NCI-H187 (cell line): ENCODE measurements at places on chromosomes 12 and 14.

DNA sequence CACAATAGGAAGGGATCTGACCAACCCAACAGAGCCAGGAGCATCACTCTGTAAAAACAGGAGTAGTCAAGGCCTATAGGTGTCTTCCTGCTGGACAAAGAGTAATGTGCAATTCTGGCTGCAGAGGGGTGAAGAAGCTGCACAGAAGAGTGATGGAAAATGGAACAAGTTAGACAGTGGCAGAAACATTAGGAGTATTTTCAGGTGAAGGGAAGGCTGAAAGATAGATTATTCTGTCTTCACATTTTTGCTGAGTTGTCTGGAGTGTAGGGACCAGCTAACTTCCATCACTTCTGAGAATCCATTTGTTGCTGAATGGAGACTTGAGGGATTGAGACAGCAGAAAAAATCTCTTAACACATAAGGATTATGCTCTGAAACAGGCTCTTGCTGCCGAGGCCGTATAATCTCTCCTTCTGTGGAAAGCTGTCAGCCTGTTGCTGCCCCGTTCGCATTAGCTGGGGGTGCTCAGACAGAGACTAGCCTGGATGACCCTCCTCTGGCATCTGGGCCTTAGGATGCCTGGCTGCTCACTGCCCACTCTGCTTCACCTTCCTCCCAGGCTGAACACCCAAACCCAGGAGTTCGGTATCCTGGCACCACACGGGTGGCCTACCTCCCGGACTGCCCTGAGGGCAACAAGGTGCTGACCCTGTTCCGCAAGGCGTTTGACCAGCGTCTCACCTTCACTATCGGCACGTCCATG is 3.1 kb upstream of the ARHGEF25 start:
- DNase-seq, result no peak

DNA sequence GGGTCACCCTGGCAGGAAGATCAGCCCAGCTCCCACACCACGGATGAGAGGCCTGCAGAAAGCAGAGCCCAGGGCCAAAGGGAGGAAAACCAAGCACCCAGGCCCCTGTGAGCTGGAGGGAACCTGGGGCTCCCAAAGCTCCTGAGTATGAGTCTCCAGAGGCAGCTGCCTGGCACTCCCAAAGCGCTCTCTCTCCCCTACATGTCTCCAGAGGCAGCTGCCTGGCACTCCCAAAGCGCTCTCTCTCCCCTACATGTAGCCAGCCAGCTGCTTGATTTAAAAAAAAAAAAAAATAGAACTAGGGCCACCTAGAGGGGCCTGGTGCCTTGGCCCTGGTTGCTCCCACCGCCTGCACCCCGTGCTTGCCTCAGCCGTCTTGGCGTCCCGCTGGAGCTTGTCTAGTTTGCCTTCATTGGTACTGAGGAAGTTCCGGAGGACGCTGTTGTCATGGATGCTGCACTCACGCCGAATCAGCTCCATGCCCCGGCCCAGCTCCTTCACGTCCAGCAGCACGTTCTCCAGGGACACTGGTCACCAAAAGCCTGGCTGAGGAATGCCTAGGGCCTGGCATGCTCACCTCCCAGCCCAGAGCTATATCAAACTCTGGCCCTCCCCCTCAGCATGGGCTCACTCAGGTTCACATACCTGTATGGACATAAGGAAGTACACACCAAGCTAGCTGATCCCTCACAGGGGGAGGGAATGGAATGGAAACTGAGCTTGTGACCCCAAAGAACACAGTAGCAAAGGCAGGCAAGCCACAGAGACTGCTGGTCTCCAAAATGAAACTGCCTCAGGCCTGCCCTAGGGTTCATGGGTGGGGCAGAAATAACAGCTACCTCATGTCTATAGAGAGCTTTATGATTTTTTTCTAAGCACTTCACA is 24.7 kb downstream of the PRPF40B start:
- DNase-seq, result no peak

DNA sequence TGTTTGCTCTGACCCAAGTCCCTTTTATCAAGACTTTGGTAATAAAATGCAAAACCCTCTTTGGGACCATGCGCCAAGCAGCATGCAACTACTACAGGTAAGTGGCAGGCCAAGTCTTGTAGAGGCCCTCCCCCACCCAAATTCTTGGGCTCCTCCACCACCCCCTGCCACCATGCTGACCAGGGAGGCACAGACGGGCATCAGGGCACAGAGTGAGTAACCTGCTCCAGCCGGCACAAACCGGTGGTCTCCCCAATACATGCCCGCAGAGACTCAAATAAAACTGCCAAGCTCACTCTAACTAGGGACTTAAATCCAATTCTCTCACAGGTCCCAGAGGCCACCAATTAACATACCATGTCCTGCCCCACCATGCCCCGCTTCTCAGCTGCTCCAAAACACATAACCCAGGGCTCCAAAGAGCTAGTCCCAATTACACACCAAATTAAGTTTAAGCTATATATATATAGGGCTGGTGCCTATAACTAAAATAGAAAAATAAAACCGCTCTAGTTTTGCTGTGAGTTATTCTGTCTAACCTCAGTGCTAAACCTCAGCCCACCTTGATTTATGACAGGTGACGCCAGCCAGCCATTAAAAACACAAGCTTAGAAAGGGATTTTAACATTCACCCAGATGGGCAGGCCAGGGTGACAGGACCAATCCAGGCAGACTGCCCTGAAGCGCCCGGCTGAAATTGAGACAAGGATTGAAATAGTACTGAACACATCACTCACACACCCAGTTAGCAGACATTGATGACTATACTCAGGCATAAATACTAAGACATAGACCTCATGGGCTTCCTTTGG is 81.0 kb downstream of the CLMN start:
- DNase-seq, result no peak

DNA sequence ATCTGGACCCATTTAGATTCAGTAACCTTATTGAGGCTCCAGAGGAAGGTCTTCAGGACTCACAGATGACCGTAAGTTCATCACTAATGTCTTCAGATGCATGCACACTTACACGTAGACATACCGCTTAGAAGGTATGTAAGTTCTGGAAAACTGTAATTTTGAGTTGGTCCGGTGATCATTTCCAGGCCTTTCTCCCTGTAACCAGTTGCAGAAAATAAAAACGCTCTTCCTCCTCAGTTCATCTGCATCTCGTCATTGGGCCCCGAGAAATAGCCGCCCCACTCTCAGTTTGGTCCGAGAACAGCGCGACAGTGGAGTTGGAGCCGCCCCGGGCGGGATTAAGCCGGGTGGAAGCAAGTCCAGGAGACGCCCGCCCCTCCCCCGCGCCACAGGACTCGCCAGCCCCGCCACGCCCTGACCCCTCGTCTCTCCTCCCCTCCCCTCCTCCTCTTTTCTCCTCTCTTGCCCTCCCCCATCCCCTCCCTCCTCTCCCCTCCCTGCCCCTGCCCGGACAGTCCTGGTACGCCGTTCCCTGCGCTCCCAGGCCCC is 83.7 kb downstream of the TNFAIP2 start:
- DNase-seq, result no peak

- no peak for DNase-seq
These were observed 3.3 kb upstream of the PAX9 start for GRCh38 chr14:36658123-36659009.

DNA sequence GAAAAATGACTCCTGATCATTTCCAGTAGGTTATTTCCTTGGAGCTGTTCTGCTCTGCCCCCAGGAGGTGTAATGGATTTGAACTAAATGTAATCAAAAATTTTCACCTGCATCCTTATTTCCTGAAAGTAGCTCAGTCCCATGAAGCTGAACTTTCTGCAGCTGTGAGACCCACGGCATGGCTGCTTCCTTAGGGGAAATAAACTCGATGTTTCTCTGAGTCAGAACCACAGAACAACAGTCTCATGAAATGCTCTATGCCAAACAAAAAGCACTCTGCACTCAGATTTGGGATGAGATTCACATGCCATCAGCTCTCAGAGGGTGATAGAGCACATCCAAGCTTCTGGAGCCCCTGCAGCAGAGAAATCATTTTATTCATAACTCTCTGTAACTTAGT is 224.1 kb upstream of the PLEKHG7 start:
- DNase-seq, result no peak

DNA sequence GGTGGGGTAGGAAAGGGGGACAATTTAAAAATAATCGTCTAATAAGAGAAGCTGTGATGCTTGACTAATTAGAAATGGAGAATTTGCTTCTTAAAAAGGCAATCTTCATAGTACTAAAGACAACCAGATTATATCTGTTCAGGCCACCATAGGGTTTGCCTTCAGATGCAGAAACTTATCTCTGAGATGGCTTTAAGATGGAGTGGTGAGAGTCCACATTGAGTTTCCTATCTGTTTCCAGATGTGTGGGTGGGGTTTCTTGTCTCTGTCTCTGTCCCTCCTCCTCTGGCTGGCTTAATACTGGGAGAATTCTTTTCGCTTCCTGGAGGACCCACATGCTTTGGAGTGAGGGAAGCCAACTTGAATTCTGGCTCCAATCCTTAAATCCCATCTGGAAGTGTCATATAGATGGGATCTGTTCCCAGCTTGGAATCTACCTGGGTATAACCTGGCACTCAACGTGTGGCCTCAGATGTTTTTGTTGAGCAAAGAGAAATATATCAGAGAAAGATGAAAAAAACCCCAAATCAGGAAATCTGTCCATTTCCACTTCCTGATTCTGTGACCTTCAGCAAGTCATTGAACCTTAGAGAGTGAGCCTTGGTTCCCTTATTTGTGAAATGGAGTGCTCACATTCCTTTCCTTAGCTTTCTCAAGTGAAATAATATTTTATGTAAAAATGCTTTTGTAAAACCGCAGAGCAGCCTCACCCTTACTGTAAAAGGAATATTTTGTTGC is 66.4 kb downstream of the CHST11 start:
- DNase-seq, result no peak

GRCh38 chr12:90897986-90898385 is 57.0 kb downstream of the CCER1 start:
- DNase-seq, result no peak

- DNase-seq, result no peak
These were observed 51.8 kb downstream of the FBXL14 start for GRCh38 chr12:1542599-1542998.

GRCh38 chr12:19959353-19959752 is 409.0 kb upstream of the PDE3A start:
- no peak for DNase-seq

- no peak for DNase-seq
These were observed 14.1 kb downstream of the KCNH3 start for GRCh38 chr12:49552899-49553298.

DNA sequence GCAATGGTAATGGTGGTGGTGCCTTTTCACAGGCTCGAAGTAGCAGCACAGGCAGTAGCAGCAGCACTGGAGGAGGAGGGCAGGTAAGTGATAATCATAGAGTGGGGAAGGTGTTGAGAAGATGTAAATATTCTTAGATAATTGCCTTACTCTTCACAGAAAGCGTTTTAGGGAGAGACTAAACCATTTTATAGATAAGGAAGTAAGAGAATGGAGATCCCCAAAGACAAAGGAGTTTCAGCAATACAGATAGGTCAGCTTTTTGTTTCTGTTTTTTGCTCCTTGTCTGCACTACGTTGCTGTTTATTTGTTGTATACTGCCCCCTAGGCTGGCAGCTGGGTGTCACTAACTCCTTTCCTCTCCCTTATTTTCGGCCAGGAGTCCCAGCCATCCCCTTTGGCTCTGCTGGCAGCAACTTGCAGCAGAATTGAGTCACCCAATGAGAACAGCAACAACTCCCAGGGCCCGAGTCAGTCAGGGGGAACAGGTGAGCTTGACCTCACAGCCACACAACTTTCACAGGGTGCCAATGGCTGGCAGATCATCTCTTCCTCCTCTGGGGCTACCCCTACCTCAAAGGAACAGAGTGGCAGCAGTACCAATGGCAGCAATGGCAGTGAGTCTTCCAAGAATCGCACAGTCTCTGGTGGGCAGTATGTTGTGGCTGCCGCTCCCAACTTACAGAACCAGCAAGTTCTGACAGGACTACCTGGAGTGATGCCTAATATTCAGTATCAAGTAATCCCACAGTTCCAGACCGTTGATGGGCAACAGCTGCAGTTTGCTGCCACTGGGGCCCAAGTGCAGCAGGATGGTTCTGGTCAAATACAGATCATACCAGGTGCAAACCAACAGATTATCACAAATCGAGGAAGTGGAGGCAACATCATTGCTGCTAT is 2.0 kb downstream of the SP1 start:
- no peak for DNase-seq

DNA sequence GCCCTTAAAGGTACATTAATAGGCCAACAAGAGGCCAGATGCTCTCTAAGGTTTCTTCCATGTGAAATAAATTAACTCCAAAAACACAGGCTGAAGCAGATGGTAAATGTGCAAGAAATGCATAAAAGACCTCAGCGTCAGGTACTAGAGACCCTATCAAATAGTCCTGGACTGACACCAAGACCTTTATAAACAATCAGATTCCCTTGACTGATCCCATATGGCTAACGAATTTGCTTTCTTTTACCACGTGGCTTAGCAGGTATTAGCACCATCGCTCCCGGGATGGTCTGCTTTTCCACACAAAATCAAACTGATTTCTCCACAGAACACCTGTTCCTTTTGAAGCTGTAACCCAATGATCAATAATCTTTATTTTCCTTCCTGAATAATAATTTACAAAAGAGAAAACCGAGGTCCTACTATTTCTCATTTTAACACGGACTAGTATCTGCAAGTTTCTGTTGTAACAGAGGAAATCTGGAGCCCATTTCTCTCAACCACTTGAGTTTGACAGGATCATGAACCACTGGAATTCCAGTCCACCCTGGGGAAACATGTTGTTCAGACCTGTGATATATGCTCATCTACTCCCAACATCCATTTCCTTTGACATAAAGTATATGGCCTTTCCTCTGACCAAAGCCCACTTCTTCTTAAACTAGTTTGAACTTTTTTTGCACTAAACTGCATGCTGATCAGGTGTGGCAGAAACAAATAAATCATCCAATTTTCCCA is 48.2 kb upstream of the DAAM1 start:
- no peak for DNase-seq

- peak; percentile 58 for DNase-seq
These were observed 34.8 kb downstream of the IL31 start for GRCh38 chr12:122139266-122139665.

DNA sequence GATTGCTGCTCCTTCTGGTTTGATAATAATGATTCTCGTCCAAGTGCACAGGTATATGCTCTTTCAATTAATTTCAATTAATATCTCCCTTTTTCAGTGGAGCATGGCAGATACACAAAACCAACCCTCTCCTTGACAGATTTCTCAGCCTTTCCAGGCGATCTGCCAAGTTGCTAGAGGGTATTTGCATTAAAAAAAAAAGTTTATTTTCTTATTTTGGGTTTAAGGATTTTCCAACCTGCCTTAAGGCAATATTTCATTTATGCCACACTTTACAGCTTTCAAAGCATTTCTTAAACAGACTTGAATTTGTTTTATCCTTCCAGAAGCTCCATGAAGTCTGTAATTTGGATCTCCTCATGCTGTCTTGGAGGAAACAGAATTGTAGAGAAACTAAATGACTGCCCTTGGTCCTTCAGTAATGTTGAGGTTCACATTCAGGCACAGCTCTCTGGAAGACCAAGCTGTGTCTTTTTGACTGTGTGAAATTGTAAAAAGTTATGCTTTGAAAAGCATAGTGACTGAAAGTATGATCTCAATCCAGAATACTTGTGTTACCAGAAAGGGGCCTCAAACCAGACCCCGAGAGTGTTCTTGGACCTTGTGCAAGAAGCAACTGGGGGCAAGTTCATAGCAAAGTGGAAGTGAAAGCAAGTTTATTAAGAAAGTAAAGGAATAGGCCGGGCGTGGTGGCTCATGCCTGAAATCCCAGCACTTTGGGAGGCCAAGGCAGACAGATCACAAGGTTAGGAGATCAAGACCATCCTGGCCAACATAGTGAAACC is 2.3 kb downstream of the DGLUCY start:
- DNase-seq, result no peak
